Activated CD8-positive, alpha-beta memory T cell treated with anti-CD3 and anti-CD28 coated beads, Interleukin-2, amount 50 U/mL, for 4 hours (primary cell): ENCODE measurements at places on chromosomes 13 and 19.

- no peak for DNase-seq
These were observed 6.2 kb downstream of the ZNF444 start for GRCh38 chr19:56147307-56147706.

DNA sequence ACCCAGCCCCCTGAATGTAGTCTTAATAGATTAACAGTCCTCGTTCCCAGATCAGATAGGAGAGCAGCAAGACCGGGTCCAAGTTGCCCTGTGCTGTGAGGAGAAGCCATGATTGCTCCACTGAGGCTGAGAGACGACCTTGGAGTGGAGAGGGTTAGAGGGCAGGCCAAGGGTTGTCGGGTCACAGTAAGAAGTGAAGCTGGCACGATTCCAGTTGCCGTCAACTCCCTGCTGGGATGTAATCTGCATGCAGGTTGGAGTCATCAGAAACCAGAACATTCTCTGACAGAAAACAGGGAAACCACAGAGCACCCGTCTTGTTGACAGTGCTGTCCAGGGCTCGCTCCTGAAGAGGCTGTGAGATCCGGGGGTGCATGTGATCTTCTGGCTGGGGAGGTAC lies 19.0 kb upstream of the ATP11A start:
- DNase-seq, result no peak

DNA sequence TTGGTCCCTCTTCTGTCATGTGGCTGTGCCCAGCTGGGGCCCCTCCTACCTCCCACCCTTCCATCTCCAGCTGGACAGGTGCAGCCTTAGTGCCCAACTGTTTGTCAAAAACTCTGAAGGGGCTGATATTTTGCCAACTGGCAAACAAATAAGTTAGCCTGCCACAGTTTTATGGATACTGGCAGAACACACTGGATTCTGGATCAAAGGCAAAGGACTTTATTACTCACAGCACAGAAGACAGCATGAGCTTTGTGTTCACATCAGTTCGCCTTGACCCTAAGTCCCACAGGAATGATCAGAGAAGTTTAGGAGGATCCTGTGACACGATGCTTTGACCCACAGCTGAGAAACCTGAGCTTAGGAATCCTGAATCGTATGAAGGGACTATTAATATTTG lies 16.4 kb downstream of the KLK2 start:
- DNase-seq, result no peak

DNA sequence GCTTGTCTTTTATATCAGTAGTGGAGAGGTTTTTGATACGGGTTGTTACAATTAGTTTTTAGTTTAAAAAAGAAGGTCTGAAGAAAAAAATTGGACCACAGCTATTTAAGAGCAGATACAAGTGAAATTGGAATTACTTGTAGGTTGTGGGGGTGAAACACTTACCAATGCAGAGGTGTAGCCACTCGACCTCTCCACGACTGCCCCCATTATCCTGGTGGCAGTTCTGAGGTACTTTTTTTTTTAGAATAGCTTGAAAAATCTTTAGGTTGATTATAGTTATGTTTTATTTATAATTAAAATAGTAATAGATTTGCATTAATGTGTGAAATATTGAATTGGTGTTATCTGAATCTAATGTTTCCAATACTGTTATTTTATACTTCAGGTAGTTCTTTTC lies 60.7 kb downstream of the PAN3 start:
- DNase-seq, result no peak

DNA sequence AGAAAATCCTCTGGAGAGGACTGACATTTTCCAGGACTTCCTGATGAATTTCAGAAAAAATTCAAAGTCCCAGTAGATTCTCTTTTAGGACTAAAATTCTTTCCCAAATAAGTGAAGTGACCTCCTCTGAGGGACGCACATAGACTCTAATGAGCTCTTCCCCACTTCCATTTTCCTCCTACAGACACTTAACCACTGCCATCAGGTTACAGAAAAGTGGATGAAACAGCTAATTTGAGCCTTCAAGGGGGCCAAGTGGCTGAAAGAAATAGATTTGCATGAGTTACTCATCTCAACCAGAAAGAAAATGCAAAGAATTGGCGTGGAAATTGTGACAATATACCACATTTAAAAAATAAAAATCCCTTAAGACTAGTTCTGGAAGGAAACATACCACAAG lies 185.3 kb upstream of the EDNRB start:
- DNase-seq, result no peak

- DNase-seq, result no peak
These were observed 7.5 kb upstream of the SACS start for GRCh38 chr13:23440821-23441618.

GRCh38 chr19:6287269-6287885 lies 7.6 kb upstream of the MLLT1 start:
- no peak for DNase-seq

DNA sequence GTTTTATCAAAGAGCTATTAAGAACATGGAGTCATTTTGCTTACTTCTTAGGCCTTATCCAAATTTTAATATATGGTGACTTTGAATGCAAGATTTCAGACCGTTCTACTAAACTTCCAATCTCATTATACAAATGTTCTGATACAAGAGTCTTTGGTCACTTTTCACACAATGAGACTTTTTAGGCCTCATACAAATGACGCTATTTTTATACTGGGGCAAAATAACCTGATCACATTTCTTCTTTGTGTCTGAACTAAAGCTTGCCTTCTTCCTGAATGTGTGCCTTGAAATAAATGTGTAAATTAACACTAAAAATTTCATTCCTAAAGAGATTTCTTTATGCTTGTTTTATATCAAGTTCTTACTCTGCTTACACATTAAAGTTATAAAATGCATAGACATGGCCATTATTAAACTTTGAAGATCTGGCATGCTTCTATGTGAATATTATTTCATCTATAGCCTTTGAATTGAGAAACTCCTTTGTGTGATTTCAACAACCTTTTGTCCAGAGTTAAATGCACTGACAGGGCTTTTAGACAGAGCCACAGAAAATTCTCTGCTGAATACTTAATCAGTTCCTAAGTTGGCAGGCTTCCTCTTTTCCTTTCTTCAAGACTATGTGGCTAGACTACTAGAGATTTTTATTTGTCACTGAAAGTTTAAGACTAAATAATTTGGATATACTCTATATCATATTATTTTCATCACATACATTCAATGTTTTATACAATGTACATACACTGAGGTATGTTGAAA lies 86.1 kb downstream of the EDNRB start:
- no peak for DNase-seq

DNA sequence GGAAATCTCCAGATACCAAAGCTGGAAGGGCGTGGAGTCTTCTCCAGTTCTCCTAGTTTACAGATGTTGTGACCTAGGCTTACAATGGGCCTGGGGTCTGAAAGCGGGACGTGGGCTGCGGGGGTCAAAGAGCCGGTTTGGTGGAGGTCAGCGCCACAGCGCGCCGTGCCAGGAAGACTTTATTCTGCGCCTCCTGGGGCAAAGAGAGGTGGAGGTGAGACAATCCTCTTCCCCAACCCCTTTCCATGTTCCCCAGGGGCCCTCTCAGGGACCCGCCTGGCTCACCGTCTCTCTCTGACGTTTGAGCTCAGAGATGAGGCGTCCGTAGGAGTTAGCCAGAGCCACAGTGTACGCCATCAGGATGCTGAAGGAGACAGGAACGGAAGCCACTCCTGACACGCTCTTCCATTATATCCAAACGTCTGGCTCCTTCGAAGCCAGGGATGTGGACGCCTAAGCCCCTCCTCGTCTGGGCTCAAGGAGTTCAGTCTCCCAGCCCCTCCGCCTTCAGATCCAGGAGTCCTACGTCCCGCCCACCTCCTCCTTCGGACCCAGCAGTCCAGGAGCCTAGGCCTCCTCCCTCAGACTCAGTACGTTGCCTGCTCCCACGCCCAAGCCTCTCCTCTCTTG lies 776 bp upstream of the LENG1 start:
- DNase-seq, result no peak

DNA sequence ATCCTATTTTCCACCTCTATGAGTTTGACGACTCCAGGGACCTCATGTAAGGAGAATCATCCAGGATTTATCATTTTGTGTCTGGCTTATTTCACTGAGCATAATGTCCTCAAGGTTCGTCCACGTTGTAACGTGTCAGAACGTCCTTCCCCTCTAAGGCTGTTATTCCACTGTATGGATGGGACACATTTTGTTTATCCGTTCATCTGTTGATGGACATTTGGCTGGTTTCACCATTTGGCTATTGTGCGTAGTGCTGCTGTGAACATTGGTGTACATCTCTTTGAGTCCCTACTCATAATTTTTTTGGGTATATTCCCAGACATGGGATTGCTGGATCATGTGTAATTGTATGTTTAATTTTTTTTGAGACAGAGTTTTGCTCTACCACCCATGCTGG lies 21.5 kb downstream of the CRTC1 start:
- no peak for DNase-seq

DNA sequence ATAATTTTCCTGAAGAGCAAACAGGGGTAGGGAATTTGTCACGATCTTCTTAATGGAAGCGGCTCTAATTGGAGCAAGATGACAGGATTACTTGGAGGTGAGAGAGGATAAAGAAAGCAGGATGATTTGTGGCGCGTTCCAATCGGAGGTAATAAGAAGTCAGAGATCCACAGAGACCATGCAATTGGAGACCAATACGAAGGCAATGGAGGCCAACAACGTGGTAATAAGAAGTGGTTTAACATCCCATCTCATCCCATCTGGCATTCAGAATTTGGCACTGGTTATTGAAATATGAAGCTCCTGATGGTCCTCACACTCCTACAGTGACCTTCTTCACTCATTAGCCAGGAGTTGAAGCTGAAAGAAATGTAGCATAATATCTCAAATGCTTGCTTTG lies 130.6 kb downstream of the DLEU7 start:
- no peak for DNase-seq

DNA sequence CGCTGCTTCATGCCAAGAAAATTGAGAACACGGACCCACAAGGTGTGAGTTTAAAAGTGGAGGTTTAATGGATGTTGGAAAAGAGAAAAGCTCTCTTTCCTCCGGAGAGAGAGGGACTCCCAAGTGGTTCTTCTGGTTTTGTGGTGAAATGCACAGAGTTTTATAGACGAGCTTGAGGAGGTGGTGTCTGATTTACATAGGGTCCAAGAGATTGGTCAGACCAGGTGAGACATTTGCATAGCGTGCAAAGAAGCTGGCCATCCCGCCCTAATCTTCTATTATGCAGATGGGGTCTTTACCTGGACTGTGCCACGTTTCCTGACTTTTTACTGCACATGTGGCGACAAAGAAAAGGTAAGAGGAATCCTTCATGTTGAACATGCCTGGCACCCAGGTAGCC lies 236.4 kb upstream of the PCDH9 start:
- DNase-seq, result no peak

- DNase-seq, result no peak
These were observed 38.2 kb downstream of the ARRDC2 start for GRCh38 chr19:18046059-18046718.

DNA sequence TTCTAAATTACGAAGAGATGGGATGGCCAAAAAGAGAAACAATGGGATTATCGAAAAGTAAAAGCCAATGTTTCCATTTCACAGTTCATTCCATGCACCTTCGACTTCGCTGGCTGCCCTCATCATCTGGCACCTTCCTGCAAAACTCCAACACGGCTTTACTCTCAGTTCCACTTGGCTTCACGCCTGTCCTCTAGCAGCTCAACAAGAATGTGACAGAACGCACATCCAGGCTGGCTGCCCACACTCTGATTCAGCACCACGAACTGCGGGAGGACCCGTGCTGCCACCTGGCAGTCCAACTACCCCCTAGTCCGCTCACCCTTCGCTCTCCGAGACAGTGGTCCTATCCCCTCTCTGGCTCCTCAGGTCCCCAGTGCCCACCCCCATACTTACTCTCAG lies 11.7 kb downstream of the ATP7B start:
- DNase-seq, result no peak

DNA sequence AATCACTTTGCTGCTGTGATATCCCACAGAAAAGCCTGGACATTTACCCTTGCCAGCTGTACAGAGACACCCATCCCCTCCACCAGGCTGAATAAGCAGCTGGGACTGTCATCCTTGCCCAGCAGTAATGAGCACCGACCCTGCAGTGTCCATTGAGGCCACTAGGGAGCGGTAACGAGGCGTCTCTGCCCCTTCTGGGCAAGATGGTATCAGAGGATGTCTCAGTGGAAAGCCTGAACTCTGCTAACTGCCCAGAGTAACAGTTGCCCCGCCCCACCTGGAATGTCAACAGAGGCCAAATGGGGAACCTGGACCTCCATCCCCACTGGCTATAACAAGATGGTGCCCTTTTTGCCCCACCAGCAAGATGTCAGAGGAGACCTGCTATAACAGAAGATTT lies 22.8 kb upstream of the CEACAM20 start:
- peak; percentile 22 for DNase-seq

DNA sequence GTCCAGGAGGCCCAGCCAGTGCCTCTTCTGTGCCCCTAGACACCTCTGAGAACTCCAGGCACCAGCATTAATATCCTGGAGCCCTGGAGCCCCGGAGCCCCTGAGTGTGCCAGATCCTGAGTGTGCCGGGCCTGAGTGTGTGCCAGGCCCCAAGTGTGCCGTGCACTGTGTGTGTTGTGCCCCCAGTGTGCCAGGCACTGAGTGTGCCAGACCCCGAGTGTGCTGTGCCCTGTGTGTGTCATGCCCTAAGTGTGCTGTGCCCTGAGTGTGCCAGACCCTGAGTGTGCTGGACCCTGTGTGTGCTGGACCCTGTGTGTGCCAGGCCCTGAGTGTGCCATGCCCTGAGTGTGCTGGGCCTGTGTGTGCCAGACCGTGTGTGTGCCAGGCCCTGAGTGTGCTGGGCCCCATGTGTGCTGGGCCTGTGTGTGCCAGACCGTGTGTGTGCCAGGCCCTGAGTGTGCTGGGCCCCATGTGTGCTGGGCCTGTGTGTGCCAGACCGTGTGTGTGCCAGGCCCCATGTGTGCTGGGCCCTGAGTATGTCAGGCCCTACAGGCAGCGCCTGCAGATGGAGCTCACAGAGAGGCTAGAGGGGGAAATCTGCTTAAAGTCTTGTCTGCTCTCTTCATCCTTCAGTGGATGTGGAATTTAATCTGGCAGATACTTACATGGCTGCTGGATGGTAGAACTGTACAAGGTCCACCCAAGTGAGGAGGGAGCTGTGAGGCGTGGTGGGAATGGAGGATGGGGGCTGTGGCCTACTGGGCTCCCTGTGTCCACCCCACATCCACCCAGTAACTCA lies 53.9 kb downstream of the C13orf46 start:
- no peak for DNase-seq

DNA sequence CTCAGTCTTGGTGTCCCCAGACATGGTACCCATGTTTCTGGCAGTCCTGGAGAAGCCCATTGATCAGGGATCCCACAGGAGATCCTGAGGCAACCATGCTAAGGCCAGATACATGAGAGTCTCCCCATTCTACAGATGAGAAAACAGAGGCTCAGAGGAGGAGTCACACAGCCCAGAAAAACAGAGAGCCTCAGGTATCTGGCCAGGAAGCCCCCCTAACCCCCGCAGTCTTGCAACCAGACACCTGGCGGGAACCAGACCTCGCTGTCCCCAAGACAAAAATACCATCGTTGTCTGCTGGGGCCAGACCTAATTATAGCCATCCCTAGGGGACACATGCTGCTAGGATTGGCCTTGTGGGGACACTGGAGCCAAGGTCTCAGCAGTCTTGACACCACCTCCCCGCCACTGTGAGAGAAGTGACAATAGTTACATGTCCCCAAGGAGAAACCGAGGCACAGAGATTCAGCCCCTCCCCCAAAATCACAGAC lies 1.6 kb upstream of the PDE4C start:
- DNase-seq, result no peak
